CMK (cell line): ENCODE measurements at places on chromosomes 13 and 19.
A peak's percentile ranks its signal among the peaks of the same experiment; 100 is the strongest.

DNA sequence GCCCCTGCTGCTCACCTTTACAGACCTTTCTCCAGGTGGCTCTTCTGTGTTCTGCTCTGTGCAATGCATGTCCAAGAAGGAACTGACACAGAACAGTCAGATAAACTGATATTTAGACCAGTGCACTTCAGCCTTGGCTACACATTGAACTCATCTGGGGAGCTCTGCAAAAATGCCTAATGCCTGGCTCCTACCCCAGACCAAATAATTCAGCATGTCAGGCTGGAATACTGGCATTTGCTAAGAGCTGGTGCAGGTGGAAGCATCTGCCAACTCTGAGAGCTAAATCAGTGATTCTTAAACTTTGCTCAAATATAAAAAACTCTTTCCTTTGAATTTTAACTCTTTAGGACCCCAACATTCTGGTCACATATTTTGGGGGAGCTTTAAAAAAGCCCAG lies 118.2 kb upstream of the TSC22D1 start:
- no peak for DNase-seq

DNA sequence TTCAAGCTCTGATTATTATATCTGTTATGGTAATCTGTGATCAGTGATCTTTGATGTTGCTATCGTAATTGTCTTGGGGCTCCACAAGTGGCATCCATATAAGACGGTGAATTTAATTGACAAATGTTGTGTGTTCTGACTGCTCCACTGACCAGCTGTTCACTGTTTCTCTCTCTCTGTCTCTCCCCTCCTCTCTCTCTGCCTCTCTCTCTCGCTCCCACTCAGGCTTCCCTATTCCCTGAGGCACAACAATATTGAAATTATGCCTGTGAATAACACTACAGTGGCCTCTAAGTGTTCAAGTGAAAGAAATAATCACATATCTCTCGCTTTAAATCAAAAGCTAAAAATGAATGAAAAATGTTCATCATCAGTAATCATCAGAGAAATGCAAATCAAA lies 4.4 kb upstream of the SACS start:
- DNase-seq = no peak

- peak; percentile 98 for DNase-seq
These were observed 25.5 kb downstream of the FGF21 start for GRCh38 chr19:48780631-48781391.

- no peak for DNase-seq
These were observed 75.4 kb upstream of the TRPC4 start for GRCh38 chr13:37944869-37945442.

DNA sequence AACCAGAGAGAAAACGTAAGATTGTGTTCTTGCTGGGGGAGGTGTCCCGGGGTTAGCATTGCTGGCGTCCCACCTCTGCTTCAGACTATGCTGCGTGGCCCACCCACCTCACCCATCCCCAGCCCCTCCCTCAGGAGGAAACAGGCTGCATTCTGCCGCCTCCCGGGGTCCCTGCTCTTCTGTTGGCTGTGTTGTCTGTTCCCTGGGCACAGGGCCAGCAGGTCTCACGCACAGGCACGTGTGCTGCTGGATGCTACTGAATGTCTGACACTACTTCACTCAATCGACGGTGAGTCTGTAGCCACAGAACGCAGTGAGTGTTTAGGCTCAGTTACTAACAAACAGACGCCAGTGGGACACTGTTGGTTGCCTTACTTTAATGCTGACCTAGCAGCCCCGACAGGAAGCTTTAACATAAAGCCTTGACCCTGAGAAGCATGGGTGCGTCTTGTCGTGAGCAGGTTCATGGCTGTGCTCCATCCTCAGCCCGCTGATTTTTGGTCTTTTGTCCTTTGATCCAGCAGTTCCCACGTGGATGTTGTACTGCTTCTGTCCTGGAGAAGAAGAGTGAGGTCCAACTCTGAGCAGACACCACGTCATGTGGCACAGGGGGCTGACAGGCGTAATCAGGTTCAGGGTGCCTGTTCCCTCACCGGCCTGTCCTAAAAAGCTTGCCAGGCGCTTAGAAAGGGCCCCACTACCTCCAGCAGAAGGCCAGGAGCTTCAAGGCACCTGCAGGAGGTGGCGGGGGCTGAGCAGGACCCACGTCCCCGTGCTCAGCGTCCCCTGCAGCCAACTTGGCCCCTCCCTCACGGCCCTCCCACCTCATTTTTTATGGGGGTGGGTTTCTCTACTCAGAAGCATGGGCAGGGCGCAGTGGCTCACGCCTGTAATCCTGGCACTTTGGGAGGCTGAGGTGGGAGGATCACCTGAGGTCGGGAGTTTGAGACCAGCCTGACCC lies 26.0 kb downstream of the NAXD start:
- DNase-seq = no peak

GRCh38 chr19:11265785-11266236 lies 3.5 kb upstream of the DOCK6 start:
- DNase-seq = no peak

DNA sequence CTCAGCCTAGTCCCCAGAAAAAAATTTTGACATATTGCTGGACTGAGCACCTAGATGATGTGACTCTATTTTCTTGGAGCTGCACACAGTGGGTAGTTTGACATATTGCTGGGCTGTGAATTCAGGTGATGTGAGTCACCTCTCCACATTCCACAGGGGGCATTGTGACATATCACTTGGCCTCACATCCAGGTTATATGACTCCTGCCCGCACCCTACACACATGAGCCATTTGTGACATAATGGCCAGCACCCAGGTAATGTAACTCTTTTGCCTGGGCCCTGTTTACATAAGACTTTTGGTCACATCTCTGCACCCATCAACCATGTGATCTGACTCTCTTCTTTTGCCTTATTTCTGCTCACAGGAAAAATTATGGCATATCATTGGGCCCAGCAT lies 55.1 kb upstream of the ZNF43 start:
- DNase-seq = no peak

- no peak for DNase-seq
These were observed 122.3 kb downstream of the URI1 start for GRCh38 chr19:30064348-30064699.

- DNase-seq = no peak
These were observed 1.8 kb upstream of the CEACAM8 start for GRCh38 chr19:42596391-42597072.

DNA sequence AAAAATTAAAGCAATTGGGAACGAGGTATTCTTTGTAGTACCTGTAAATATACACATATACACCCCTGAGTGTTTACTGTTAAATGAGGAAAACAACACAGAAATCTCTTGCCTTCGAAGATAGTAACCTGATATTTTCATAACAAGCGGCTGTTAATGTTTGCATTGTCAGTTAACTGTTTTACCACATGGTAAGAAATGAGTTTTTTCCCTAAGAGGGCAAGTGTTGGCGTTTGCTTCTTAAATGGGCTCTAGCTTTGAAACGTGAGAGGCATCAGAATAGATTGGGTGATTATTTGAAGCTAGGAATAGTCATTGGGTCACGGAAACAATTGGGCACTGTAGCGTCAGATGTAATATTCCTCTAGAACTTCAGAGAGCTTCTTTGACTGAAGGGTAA lies 22.0 kb upstream of the UPF3A start:
- no peak for DNase-seq

- DNase-seq = no peak
These were observed 134.3 kb downstream of the KDM4B start for GRCh38 chr19:5103061-5103701.

- DNase-seq = no peak
These were observed 18.3 kb downstream of the BIVM start for GRCh38 chr13:102817241-102817640.

GRCh38 chr19:325173-325936 lies 19.2 kb downstream of the MIER2 start:
- DNase-seq = no peak

DNA sequence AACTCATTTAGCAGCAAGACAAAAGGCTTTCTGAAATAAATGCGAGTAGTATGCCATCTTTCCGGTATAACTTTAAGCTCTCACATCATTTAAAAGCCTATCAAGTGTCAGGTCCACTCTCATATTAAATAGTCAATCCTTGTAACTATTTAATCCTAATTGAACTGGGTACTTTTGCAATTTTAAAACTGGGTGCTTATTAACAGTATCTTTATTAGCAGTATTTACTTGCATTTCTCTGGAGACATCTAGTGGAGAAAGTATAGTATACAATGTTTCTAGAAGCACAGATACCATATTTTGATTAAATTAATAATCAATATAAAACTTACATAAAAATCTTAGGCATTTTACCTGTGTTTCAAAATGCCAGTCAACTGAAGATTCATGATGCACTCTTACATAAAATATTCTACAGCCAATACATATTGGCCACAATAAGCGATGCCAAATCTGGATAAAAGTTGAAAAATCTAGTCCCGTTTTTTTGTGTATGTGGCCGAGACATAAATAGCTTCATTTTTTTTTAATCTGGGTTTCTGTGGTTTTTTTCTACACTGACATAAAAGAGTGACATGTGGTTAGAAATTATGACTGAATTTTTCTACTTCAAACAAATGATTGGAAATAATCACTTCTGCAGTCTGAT lies 4.3 kb upstream of the POSTN start:
- DNase-seq = no peak

DNA sequence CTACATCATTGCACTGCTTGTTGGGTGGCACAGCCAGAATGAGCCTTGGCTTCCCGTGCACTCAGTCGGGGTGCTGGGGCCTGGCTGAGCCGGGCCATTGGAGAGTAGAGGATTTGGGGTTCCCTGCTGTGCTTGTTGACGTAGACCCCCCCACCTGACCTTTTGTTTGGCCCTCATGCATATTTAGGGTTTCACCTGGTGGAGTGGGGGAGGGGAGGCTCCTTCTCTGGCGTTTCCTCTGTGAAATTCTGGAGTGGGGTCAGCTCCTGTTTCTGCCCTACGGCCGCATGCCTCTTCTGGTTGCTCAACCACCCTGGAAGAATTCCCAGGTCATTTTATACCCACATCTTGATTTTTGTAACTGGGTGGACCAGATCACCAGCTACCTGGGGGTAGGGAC lies 82.8 kb downstream of the SIPA1L3 start:
- DNase-seq = no peak

- DNase-seq = no peak
These were observed 20.9 kb downstream of the CARM1 start for GRCh38 chr19:10892256-10892655.

GRCh38 chr13:103517066-103517767 lies 451.0 kb upstream of the SLC10A2 start:
- DNase-seq = no peak

DNA sequence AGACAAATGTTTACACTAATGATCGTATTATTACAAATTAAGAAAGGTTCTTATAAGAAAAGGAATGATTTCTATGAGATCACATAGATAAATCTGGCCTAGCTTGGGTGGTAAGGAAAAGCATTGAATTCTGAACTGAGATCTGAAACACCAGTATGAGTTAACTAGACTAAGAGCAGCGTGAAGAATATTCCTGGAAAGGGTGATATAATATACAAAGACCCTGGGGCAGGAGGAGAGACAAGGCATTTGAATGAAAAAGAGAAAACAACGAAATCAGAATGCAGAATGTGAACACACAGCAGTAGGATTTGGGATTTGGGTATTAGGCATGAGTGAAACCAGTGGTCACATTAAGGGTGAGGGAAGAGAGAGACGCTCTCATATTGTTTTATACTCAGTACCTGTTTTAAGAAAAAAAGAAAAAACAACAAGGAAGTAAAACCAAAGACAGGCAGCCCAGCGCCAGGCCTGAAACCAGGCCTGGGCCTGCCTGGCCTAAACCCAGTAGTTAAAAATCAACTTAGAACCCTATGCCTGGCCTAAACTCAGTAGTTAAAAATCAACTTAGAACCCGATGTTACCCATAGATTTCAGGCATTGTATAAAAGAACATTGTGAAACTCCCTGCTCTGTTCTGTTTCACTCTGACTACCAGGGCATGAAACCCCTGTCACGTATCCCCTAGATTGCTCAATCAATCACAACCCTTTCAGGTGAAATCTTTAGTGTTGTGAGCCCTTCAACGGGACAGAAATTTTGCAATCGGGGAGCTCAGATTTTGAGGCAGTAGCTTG lies 287.1 kb downstream of the ITGBL1 start:
- no peak for DNase-seq

DNA sequence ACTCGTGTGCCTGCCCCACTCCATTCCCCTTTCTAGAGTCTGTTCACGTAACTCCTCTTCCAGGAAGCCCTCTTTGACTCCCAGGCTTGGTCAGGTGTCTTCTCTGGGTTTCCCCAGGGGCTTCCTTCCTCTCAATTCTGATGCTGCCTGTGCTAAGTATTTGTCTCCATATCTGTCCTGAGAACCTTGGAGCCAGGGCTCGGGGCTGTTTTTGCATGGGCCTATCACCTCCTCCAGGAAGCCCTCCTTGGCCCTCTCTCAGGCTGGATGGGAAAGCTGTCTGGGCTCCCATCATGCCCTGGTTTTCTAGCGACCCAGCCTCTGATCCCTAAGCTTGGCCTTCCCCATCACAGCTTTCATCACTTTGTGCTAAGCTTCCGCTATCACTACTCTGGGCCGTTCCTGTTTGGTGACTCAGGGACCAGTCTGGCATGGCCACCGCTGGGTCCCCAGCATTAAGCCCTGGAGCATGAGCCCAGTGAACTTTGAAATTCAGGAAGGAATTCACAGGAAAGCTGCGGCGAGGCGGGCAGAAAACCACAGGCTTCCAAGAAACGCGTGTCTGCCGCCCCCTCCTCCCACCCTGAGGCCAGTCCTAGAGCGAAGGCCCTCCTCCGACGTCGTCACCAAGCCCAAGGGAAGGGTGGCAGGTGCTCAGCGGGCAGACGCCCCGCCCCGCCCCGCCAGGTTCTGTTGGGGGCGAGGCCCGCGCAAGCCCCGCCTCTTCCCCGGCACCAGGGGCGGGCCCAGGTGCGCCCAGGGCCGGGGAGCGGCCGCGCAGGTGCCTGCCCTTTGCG lies 486 bp upstream of the SPINT2 start:
- peak; percentile 69 for DNase-seq

- no peak for DNase-seq
These were observed 557 bp downstream of the PSPC1 start for GRCh38 chr13:19782049-19782726.

- DNase-seq = no peak
These were observed 197.2 kb downstream of the RAP2A start for GRCh38 chr13:97631158-97631557.

DNA sequence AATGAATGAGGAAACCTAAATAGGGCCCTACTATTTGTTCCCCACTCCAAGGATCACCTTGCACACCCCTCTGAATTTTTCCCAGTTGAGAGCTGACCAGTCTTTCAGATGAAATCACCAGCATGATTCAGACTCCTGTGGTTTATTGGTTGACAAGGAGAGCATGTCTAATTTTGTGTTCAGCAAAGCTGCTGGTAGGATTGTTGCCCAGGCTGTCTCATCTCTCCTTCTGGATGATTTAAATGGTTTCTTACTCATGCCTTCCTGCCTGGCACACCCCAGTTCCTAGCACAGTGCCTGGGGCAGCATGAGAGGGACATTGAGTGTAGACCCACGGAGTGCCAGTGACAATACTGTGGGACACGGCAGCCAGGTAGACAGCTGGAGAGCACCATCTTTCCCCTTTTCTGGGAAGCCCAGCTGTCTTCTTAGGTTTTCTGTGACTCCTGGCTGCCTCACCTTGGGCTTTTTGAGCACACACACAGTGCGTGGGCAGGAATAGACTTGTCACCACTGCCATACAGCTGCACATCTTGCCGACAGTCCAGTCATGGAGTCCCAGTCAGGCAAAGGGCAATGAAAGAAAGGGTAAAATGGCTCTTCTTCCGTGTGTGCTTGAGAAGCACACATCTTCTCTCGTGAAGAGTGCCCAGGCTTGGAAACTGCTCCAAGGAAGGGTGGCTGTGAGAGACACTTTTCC lies 12.3 kb downstream of the FGF9 start:
- no peak for DNase-seq
